LoVo (cell line): ENCODE measurements at places on chromosomes 16 and 17.
A peak's percentile ranks its signal among the peaks of the same experiment; 100 is the strongest.

DNA sequence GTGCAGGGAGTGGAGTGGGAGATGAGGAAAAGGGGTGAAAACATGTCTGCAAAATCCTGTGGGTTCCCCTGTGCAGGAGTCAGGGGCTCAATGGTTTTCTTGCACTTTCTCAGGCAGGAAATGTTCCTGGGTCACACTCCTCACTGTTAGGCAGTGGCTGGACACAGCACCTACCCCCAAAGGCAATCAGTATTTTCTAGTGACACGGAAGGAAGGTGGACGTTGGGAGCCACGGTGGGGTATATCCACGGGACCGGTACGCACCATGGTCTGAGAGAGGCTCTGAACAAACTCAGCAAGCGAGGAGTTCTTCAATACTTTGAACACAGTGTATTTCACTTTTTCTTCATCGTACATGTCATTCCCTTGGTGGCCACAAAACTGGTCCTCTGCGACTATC, 20.9 kb downstream of the LITAFD start:
- no peak for DNase-seq

DNA sequence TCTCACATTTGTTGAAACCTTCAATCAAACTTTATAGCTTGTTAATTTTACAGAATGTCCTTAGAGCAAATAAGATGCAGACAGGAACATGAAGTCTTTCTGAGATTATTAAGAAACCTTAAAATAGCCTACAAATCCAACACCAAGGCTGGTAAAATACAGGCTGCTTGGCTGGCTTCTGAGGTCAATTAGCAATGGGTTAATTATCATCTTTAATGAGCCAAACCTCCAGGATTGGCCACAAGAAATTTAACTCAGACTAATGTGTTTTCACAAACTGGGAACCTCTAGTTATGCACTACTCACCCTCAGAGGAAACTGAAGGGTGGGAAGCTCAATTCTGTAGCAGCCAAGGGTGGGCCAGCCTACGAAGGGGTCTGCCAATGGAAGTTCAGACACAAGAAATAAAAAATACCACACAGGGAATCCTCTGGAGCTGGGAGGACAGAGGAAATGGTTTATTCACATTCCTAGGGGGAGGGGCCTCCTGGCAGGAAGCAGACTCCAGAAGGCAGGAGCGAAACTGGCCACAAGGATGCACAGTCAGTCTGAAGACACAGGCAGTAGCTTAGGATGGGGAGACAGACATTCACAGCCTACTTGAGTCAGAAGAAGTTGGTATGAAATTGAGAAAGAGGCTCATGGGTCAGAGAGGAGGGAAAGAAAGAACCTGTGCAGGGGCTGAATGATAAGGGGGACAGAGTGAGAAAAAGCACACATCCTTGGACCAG, 36.1 kb downstream of the HIC1 start:
- no peak for DNase-seq

GRCh38 chr17:50139185-50139783, 9.3 kb upstream of the SAMD14 start:
- DNase-seq = no peak

GRCh38 chr17:51119415-51120356, 982 bp downstream of the SPAG9 start:
- DNase-seq = peak; percentile 38

- no peak for DNase-seq
Measured at GRCh38 chr17:5446786-5447185, 7.8 kb upstream of the C1QBP start.

DNA sequence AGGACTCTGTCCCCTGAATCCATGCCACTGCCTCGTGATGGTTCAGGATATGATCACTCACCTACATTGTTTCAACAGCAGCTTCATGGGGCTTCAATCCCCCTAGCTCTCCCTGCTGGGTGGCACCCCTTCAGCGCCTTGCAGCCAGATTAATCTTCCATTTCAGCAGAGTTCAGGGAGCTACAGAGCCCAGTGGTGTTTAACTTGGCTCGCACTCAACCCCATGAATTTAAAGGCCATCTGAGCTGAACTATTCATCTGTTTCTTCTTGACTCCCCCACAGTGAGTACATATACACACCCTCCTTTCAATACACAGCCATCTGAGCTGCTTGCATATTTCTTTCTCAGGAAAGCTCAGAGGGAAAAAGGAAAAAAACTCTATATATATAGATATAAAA, 202.8 kb upstream of the C16orf82 start:
- DNase-seq = no peak

- DNase-seq = no peak
Measured at GRCh38 chr17:42342242-42343008, 45.8 kb downstream of the STAT3 start.

- no peak for DNase-seq
Measured at GRCh38 chr16:65767125-65767524, 599.4 kb upstream of the CDH5 start.

- no peak for DNase-seq
Measured at GRCh38 chr17:30920683-30921543, 832 bp upstream of the ADAP2 start.

DNA sequence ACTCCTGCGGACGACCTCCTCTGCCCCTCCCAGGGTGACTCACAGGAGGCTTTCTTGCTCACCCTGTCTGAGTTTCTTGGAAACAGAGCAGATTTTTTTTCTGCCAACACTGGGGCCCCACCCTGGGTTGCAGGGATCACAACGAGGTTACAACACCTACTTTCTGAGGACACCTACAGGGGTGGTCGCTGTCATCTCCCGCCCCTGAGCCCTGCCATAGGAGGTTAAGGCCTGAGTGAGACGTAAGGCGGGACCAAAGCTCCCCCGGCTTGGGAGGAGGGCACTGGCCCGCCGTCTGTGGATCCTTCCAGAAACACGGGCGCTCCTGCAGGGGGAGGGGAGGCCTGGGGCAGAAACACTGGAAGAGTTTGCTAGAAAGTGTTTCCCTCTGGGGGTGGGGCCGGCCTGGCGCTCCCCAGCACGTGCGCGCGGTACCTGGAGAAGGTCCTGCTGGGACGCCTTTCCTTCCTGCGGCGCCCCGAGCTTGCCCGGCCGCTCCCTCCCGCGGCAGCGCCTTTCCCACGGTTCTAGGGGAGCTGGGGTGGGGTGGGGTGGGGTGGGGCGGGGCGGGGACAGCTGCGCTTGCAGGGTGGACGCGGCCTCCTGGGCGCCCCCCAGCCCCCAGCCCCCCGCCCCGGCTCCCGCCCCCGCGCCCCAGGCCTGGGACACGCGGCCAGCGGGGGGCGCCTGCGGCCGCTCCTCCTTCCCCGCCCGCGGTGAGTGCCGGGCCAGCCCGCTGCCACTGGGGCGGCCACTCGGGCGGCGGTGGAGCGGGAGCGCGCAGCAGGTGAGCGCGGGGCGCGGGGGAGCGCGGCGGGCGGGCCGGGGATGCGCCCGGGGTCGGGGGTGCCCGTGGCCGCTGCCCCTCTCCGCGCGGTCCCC, 20.7 kb upstream of the ADCY7 start:
- DNase-seq = peak; percentile 88

GRCh38 chr16:68417711-68418301, 30.5 kb downstream of the SMPD3 start:
- DNase-seq = peak; percentile 77

GRCh38 chr17:53630638-53631037, 192.1 kb upstream of the KIF2B start:
- no peak for DNase-seq
